Activated CD8-positive, alpha-beta memory T cell treated with anti-CD3 and anti-CD28 coated beads, Interleukin-2, amount 10 ng/mL, durations not matched to agents 7 days and 5 days (primary cell): ENCODE measurements at places on chromosomes 6 and 20. TPM values are rescaled to one million over a fixed set of nuclear protein-coding genes. Genes with fewer than 3 reads are reported as not detected.

GRCh38 chr6:139659196-139659595 is 284.7 kb upstream of the CITED2 start:
- no peaks in the 10 kb centered on the region for H3K4me1 ChIP-seq
- DNase-seq, result no peak
- H3K36me3 ChIP-seq, result no peaks in the 10 kb centered on the region
- no peaks in the 10 kb centered on the region for H3K27me3 ChIP-seq

GRCh38 chr20:49037962-49038387 is 8.1 kb upstream of the CSE1L start:
- H3K4me3 ChIP-seq, result no peak overlapping the region
- peaks cover 10% of the 10 kb centered on the region for H3K36me3 ChIP-seq
- H3K4me1 ChIP-seq, result peaks cover 18% of the 10 kb centered on the region
- H3K27me3 ChIP-seq, result no peaks in the 10 kb centered on the region
- no peak for DNase-seq
- H3K27ac ChIP-seq, result peak overlapping the region; percentile 18

GRCh38 chr6:71466362-71466761 is 177.8 kb downstream of the OGFRL1 start:
- H3K27ac ChIP-seq, result no peak overlapping the region
- no peak overlapping the region for H3K4me3 ChIP-seq
- H3K4me1 ChIP-seq, result no peaks in the 10 kb centered on the region
- no peaks in the 10 kb centered on the region for H3K36me3 ChIP-seq

MAS1 gene
- total RNA-seq, result not detected

MOXD1 gene
- total RNA-seq, result 0.45 TPM
